IMR-90 (cell line): ENCODE measurements at places on chromosomes 12 and 14. TPM values are rescaled to one million over a fixed set of nuclear protein-coding genes. Genes with fewer than 3 reads are reported as not detected.

GPR137C gene
- total RNA-seq = 0.72 and 1.4 TPM in 2 replicates

TMCC3 gene
- 0.28 and 0.36 TPM in 2 replicates for total RNA-seq

DNA sequence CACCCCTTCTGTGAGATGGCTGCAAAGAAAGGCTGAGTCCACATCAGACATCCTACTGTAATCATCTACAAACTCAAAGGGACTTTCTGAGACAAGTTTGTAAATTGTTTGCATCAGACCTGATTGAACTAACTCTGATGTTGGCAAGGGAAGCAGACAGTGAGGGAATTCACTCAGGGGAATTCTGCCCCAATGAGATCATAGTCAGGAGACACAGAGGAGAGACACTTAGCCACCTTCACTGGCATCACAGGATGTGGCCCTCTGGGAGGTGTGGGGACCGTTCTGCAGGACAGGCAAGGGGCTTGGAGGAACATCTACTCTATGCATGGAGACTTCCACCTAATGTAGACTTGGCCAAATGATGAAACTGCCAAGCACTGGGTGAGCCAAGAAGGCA, 70.7 kb upstream of the DDX11 start:
- DNase-seq = peak; percentile 35

DNA sequence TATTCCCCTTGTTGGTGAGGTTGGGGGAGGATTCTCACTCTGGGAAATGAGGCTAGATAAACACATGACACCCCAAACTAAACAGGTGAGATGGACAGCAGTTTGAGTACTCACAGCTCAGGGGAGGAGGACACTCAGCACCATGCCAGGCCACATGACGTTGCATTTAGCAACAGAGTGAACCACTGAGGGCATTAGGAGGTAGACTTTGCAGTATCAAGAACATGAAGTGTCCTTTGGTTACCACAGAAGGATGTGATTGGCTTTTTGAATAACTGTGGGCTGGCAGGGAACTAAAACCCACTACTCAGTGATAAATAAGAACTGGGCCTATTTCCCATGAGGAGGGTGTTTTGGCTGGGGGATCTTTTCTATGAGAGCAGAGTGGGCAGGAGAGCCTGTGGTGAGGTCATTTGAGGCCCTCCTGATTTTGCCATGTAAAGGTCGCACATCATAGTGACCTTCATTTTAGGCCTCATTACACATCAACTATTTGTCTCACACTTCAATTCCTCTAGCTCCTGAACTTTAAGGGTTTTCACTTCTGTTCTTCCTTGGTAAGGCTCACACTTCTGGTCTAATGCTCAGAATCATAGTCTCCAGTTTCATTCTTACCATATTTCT, 89.8 kb upstream of the PRKD1 start:
- no peak for DNase-seq

DNA sequence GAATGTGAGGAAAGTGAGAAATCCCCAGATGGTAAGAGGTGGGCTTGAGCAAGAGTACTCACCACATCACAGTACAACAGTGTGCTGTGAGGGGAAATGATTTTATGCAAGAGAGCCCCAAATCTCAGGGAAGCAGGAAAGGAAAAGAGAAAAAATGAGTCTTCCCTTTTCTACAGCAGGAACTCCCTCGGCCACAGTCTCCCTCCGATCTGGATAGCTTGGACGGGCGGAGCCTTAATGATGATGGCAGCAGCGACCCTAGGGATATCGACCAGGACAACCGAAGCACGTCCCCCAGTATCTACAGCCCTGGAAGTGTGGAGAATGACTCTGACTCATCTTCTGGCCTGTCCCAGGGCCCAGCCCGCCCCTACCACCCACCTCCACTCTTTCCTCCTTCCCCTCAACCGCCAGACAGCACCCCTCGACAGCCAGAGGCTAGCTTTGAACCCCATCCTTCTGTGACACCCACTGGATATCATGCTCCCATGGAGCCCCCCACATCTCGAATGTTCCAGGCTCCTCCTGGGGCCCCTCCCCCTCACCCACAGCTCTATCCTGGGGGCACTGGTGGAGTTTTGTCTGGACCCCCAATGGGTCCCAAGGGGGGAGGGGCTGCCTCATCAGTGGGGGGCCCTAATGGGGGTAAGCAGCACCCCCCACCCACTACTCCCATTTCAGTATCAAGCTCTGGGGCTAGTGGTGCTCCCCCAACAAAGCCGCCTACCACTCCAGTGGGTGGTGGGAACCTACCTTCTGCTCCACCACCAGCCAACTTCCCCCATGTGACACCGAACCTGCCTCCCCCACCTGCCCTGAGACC, 7.8 kb downstream of the ATN1 start:
- DNase-seq = no peak

- peak; percentile 61 for DNase-seq
Measured at GRCh38 chr12:68623984-68624383, 13.3 kb downstream of the RAP1B start.

GRCh38 chr14:31080056-31080455, 53.9 kb upstream of the STRN3 start:
- peak; percentile 66 for DNase-seq

DPPA3 gene
- not detected in 2 replicates for total RNA-seq

DNA sequence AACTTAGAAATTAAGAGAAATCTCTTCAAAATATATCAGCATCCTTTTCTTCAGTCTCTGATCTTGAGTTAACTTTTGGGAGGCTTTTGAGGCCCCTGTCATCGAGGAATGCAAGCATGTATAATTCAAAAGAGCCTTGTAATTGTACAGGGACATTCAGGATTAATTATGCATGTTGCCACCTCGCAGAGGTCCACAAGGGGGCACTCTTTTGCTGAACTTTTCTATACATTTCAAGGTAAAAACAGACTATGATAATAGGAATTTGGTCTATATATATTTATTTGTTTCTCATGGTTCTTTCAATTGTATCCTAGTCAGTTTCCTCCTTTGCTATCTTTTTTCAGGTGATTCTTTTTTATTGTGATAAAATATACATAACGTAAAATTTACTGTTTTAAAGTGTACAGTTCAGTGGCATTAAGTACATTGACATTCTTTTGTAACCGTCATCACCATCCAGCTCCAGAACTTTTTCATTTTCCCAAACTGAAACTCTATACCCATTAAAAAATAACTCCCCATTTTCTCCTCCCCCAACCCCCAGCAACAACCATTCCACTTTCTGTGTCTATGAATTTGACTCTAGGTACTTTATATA, 47.0 kb upstream of the SLC2A13 start:
- DNase-seq = peak; percentile 32

GATC gene
- total RNA-seq = 15.6 and 16.5 TPM in 2 replicates

NTS gene
- not detected in 2 replicates for total RNA-seq

GRCh38 chr12:106580671-106581508, 1.9 kb upstream of the RFX4 start:
- no peak for DNase-seq

DNA sequence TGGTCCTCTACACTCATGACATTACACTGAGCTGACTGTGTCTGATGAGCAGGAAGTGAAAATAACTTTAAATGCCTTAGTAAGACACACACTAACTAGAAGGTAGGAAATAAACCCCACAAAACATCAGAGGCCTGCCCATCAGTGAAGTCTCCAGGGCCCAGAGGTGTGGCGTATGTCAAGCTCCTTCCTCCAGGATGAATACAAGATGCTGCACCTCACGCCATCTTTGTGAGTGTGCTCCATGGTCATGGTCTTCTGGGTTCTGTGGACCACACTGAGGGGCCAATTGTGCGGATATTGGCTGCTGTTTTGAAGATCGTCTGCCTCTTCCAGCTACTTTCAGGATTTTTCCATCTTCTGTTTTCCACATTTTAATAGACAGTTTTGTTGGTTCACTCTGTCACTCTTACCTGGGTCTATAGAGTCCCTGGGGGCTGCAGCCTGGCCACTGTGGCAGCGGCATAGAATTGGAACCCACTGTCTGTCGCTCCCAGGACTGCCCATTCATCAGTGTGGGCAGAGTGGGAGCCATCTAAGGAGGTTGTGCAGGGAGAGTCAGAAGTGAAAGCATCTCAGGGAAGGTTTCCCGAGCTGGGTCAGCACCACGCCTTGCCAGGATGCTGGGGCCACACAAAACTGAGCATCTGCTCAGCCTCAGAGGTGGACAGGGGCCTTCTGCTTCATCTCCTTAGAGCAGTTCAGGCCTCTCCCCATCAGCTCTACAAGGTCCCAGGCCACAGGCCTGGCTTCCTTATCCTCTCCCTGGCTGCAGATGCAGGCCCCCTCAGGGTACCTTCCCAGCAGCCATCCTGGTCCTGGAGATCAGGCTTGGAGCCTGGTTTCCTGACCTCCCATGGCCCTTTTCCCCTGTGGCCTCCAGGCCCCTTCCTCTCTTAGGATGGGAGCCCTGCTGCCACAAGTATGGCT, 57.5 kb upstream of the C14orf180 start:
- DNase-seq = no peak

ITGA7 gene
- 3.9 and 4.4 TPM in 2 replicates for total RNA-seq

OTUB2 gene
- total RNA-seq = 2.2 and 2.5 TPM in 2 replicates

DNA sequence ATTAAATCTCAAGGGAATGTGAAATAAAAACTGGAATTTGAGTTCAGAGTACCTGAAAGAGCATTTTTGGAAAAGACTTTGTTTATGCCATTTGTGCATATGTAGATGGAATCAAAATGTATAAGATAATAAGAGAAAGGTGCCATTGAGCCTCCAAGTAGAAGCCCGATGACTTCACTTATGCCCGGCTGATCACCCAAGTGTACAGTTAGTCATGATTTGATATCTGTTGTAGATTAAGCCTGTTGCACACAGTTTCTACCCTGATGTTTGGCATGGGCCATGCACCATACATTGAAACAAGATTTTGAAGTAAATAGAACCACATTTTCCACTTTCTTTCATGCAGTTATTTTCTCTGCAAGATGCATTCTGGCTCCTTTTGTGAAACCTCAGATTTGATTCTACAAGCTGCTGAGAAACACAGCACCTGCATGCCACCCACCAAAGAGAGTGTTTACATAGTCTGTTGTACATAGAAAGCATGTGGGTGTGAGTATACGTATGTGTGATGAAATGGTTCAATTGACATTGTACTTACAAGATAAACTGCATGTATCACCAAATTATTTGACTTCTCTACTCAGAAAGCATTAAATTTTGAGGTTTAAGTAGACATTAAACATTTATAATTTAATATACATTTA, 772.5 kb downstream of the DIO2 start:
- no peak for DNase-seq
